ENCODE measurements at places on chromosomes 4 and X.

- no peak for DNase-seq
These were observed 11.9 kb upstream of the SH3KBP1 start for GRCh38 chrX:19899217-19899788.

- DNase-seq, result no peak
These were observed 1628.9 kb upstream of the AGA start for GRCh38 chr4:179071131-179071530.

- DNase-seq, result no peak
These were observed 55.8 kb upstream of the BCOR start for GRCh38 chrX:40153345-40154249.

- DNase-seq, result no peak
These were observed 223.0 kb upstream of the GPC4 start for GRCh38 chrX:133638285-133638684.

DNA sequence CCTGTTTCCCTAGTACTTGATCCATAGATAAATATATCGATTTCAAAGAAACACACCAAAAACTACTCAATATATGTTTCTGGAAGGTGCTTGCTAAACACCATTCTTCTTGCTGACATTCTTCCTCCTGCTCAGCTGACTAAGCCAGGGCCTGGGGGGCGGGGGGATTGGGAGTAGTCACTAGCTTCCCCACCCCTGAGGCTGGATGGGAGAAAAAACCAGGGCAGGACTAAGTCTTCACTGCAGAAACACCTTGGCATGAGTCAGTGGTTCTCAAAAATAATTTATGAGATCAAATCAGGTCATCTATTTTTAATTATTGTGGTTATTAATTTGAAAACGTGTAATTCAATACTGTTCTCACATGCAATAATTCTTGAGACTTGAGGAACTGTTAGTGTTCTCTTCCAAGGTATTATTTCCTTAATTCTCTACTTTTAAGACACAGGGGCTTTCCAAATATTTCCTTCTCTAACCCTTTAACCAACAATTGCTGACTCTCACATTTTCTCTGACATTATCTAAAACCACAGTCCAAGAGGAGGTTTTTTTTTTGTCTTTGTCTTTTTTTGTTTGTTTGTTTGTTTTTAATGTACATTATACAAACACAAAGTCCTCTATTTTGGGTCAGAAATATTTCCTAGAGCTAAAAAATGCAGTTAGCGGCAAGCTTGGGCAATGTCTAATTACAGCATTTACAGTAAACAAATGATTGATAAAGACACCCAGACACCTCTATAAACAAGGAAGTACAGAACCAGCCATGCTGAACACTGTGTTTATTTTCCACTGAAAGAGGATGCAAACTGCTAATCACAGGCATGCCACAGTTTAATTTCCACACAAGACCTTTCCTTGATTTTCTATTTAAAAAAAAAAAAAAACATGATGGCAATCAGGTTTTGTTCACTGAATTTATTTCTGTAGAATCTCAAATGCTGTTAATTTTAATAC, 120.3 kb upstream of the USP9X start:
- DNase-seq, result no peak

DNA sequence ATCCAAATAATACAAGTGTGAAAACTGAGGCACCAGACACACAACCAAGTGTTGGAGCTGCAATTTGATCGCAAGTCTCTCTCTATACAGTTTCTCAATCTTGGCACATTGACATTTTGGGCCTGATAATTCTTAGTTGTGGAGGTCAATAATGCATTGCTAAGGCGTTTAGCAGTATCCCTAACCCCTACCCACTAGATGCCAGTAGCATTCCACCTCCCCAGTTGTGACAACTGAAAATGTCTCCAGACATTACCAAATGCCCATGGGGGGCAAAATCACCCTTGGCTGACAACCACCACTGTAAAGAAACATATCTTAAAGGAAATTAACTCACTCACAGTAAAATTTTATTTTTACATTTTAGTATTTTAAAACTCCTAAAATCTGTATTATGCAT, 4.2 kb downstream of the NR3C2 start:
- DNase-seq, result no peak

DNA sequence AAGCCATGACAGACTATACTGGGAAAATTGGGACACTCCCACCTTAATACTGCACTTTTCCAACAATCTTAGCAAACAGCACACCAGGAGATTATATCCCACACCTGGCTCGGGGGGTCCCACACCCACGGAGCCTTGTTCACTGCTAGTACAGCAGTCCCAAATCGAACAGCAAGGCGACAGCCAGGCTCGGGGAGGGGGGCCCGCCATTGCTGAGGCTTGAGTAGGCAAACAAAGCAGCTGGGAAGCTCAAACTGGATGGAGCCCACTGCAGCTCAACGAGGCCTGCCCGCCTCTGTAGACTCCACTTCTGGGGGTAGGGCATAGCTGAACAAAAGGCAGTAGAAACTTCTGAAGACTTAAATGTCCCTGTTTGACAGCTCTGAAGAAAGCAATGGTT, 118.3 kb downstream of the MAGEB5 start:
- no peak for DNase-seq

DNA sequence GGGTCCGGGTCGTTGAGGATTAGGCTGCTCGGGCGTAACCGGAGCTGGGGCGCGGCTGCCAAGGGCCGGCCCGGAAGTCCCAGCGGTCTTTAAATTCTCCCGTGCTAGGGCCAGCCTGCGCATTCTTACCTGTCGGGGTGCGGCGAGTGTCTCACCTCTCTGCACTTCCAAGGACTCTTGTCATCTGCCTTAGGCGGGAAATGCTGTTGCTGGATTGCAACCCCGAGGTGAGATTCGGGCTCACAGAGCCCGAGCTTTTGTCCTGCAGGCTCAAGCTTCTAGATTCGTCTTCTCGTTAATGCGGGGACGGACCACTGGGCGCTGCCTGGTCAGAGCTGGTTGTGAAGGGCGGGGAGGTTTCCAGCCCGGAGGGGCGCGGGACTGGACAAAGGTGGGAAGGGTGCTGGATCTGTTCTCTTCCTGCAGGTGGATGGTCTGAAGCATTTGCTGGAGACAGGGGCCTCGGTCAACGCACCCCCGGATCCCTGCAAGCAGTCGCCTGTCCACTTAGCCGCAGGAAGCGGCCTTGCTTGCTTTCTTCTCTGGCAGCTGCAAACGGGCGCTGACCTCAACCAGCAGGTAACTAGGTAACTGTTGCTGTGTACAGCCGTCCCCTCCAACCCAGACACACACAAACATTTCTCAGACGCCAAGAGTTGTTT, at the start of gene ANKRD37:
Gene ANKRD37 (plus strand): TSS at position 118 of the 662 bp plus-strand sequence. CDS start 83 bp downstream, at position 201.
- no peak for DNase-seq

GRCh38 chr4:106034220-106034619, 138.9 kb downstream of the NPNT start:
- no peak for DNase-seq

GRCh38 chr4:163554870-163555465, 60.5 kb downstream of the TMA16 start:
- DNase-seq, result no peak

DNA sequence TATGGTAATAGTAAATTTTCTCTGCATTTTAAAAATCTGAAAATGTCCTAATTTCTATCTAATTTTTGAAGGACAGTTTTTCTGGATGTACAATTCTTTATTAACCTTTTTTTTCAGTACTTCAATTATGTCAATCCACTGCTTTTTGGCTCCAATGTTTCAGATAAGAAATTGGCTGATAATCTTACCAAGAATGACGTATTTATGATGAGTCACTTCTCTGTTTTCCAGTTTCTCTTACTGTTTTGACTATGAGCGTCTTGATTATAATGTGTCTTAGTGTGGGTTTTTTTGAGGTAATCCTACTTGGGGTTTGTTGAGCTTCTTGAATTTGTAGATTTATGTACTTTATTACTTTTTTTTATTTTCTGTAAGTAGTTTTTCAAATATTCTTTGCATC, 47.2 kb downstream of the UGT2B11 start:
- no peak for DNase-seq

DNA sequence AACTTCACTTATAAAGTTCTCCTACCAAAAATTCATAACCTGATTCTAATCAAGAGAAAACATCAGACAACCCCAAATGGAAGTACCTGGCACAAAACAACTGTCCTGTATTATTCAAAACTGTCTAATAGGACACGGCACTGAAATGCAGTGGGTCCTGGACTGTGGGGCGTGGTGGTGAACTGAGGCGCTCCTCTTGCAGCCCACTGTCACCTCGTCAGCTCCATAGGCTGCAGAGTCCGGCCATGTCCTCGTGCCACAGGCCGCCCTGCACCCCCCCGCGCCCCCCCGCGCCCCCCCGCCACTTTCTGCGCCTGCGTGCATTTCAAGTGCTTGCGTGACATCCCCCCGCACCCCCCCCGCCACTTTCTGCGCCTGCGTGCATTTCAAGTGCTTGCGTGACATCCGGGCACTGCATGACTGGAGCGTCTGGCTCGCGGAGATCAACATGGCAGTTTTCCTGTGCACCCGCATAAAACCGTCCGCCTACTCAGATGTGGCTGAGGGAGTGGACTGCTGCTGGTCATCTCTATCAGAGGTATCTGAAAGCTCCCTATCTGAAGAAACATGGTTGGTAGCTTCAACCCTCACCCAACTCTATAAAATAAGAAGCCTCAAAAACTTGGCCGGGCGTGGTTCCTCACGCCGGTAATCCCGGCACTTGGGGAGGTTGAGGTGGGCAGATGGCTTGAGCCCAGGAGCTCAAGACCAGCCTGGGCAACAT, 28.8 kb downstream of the ATXN3L start:
- no peak for DNase-seq

DNA sequence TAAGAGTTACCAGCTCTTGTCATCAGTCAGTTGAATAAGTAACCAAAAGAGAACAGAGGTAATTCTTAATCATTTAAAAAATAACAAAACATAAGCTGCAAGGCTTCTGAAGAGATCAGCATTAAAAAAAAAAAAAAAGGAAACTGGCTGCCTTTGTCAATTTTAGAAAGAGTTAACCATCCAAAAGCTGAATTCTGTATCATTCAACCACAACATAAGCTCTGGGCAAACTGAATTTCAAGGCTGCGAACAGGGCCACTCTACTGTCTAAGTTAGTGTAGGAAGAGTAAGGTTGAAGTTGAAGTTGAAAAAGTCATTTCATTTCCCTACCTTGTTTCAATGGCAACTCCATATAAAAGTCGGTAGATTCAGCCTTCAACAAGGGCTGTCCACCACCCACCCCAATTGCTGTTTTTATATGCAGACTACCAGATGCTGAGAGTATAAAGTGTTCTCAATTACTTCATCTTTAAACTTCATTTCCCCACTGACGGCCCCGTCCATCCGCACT, 1.1 kb upstream of the LIN54 start:
- DNase-seq, result no peak

- no peak for DNase-seq
These were observed 34.5 kb downstream of the IQCM start for GRCh38 chr4:149781150-149781549.

- DNase-seq, result no peak
These were observed 316.2 kb downstream of the STIM2 start for GRCh38 chr4:27176881-27177280.

GRCh38 chr4:10421344-10422055, 35.7 kb downstream of the ZNF518B start:
- DNase-seq, result no peak

DNA sequence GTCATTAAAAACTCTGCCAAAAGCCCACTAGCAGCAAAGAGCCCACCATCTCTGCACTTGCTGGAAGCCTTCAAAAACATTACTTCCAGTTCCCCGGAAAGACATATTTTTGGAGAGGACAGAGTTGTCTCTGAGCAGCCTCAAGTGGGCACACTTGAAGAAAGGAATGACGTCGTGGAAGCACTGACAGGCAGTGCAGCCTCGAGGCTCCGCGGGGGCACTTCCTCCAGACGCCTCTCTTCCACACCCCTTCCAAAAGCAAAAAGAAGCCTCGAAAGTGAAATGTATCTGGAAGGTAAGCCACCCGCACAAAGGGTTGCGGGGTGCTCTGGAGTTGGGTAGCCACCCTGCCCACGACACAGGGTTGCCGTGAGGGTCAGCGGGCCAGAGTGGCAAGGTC, 25.9 kb downstream of the OFD1 start:
- DNase-seq, result no peak

DNA sequence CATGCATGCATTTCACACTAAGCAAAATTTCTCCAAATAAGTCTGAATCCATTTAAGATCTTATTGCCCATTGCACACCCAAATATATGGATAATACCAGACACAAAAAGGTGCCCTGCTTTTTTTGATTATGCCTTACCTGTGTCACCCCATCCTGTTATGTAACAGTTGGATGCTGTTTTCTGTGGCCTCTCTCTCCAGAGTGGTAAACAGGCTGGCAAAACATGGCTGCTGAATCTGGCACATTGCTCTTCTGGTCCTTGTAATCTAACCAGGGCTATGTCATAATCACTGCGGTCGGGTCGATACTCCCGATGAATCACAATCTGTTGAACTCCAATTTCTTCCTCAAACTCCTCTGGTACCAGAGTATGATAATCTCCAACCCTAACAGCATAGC, 70.1 kb downstream of the PRSS12 start:
- DNase-seq, result no peak

DNA sequence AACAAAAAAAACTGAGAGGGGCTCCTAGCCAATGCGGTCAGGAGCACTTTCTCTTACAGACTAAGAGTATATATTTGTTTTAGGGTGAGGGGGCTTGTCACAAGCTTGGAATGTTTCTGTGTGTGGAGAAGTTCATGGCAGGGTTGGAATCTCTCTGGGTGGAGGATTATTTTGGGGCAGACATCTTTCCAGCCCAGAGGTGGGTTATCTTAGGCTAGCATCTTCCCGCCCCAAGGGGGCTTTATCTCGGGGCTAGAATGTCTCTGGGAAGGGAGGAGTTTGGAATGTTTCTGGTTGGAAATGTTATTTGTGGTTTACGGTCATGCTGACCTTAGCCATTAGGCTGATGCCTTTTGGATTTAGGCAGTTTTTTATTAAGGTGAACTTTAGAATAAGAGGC, 205.7 kb downstream of the RELL1 start:
- DNase-seq, result no peak

DNA sequence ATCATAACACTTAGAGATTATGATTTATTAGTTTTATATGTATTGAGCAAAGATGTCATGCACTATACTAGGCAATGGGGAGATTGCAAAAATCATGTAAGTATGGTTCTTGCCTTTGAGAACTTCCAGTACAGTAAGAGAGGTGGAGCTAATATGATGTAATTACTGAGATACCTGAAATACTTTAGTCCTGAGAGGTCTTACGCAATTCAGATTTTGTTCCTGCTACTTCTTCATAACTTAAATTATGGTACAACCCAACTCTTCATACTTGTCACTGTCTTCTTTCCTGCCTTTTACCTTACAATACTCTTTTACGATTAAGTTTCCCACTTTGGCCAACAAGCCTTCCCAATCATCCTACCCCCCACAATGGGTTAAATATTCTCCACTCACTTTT, 564.2 kb upstream of the PITX2 start:
- no peak for DNase-seq

- no peak for DNase-seq
These were observed 16.1 kb downstream of the PGRMC2 start for GRCh38 chr4:128271551-128271950.

Measured in stimulated activated CD8-positive, alpha-beta memory T cell treated with anti-CD3 and anti-CD28 coated beads, Interleukin-15, amount 100 ng/mL, for 24 hours (primary cell).